A549 (cell line): ENCODE measurements at places on chromosomes 3 and 15. TPM values are rescaled to one million over a fixed set of nuclear protein-coding genes. Genes with fewer than 3 reads are reported as not detected.

DNA sequence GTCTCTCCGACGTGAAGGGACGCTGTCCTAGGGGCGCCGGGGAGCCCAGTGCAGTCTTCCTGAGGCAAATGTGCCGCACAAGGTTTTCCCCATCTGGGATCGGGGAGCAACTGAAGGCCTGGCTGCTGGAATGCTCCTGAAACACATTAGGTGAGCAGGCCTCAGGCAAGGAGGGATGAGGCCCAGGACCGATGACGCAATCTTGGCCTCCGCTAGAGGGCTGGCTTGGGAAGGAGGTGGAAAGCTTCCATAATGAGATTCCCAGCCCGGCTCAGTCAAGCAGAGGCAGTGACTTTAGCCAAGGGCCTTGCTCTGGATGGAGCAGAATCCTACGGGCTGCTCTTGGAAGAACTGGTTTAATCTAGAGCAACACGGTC lies 50.8 kb downstream of the CPN2 start:
- no peak for DNase-seq

DNA sequence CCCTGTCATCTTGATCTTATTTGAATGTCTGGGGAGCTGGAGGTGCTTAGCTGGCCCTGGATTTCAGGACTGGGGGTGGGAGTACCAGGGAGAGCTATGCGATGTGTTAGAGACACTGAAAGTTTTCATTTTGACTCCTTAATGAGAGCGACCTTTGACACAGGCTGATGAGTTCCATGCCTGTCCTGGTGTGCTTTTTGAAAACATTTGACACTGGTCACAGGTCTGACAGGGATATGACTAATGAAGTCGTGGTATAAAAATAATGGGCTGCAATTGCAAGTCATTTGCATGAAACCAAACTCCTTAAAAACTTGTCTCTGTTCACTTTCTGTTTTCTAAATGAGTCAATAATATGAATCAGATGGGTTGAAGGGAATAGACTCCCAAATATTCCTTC lies 81.9 kb downstream of the MECOM start:
- DNase-seq = no peak

CISH gene
- 0.42 to 0.68 TPM (median 0.67 TPM) in 3 replicates for polyA plus RNA-seq

DNA sequence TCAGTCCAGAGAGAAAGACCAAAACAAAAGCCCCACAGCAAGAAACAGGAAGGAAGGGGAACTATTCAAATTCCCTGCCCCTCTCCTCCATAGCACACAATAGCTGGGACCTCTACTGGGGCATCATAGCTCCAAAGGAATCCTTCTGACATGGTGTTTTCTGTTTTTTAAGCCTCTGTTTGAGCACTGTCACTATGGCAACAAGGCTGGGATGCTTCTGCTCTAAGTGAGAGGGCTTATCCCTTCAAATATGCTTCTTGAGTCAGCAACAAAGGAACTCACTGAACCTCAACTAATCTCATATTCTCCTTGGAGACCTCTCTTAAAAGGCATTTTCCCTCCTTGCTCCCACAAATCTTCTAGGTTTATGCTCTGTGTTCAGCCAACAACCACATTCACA lies 40.5 kb downstream of the MYLK start:
- no peak for DNase-seq

- DNase-seq = no peak
These were observed 56.9 kb upstream of the TBC1D5 start for GRCh38 chr3:17799312-17799711.

MYNN gene
- polyA plus RNA-seq = 12.0 to 12.8 TPM (median 12.2 TPM) in 3 replicates

- DNase-seq = no peak
These were observed 36.5 kb downstream of the MGLL start for GRCh38 chr3:127785711-127786265.

- DNase-seq = no peak
These were observed 46.8 kb upstream of the MELTF start for GRCh38 chr3:197076415-197076814.

P3H2 gene
- polyA plus RNA-seq = 48.5 to 56.6 TPM (median 55.1 TPM) in 3 replicates

DNA sequence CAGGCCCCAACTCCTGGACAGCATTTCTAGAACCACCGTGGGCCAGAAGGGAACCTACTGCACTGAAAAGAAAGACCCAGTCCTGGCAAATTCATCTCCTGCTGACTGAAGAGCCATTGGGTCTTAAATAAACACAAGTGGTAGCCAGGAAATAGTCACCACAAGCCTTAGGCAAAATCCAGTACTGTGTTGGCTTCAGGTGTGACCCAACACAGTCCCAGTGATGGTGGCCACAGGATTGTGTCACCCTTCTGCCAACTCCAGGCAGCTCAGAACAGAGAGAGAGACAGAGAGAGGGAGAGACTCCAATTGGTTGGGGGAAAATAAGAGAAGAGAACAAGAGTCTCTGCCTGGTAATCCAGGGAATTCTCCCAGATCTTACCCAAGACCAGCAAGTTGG lies 23.1 kb downstream of the NEDD4 start:
- no peak for DNase-seq

CMSS1 gene
- polyA plus RNA-seq = 61.1 to 66.6 TPM (median 64.7 TPM) in 3 replicates

ZIC4 gene
- not detected in 3 replicates for polyA plus RNA-seq

- no peak for DNase-seq
These were observed 37.9 kb downstream of the UBR1 start for GRCh38 chr15:43067717-43068461.

DNA sequence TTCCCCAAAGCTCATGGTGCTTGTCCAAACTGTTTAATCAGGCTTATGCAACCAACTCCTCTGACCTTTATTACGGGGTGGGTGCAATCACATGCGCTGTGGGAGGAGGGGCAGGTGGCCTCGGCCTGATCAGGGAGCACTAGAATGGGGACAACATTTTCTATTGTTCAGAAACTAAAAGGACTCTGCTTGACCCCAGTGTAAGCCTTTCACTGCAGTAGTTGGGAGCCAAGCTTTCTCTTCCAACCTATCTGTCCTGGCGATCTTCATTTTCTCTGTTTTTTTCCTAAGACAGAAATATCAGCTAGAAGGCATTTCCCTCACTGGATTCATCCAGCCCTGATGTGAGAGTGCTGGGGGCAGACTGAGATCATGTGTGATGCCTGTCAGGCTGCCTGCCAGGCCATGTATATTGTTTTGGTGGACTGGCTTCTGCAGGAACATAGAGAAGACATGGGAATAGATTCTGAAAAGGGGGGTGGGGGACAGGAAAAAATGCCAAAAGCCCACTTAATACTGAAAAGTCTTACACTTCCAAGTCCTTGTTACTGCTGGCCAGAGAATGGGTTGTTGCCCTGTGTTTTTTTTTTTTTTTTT lies 627.0 kb upstream of the TBL1XR1 start:
- DNase-seq = peak; percentile 49

DNA sequence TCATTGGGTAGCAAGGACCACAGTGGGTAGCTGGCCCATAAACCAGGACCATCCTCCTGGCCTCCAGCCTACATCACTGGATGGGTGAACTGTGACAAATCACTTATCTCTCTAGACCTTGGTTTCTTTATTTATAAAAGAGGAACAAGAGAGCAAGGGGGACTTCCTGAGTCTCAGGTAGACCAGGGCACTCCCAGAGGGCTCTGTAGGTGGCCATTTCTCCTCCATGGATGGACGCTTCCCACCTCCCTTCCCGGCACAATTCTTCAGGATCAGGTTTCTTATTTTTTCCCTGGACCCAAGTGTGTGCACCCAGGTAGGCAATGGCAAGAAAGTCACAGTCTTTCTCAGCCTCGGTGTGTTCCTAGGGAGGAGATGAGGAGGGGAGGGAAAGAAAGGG lies 41.4 kb upstream of the SPATA12 start:
- DNase-seq = no peak

CLDN16 gene
- 0.16 to 0.29 TPM (median 0.21 TPM) in 3 replicates for polyA plus RNA-seq

DNA sequence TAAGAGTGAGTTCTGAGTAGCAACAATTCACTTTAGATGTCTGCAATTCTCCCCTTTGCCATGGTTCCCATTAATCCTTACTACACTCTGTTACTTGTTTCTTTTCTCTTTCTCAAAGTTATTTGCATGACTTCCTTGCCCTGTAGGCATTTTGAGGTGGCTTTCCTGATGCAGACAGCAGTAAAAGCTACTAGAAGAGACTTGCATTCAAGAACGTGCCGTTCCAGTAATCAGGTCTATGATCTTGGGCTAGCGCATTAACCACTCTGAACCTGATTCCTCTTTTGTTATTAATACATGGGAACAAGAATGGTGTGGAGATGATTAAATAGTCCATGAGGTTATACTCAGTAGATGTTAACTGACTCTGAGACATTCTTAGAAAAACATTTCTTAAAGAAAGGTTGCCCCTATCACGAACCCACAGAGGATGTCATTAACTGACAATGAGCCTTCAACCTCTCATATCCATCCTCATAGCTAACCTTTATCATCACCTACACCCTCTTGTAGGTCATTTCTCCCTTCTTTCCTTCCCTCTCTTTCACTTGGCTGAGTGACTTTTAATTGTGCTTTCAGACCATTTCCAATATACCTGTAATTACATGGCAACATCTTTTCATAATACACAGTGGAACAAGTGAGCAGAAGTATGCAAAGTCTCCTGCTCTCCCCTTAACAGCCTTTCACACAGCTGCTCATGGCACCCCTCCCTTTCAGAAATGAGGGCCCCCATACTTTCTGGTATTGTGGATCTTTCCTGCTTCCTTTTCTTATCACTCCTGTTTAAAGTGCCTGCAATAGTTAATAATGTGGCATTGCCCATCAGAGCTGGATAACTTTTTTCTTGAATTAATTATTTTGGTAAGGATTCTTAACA lies 175.9 kb downstream of the CHST2 start:
- no peak for DNase-seq

NMB gene
- polyA plus RNA-seq = 13.2 to 22.4 TPM (median 18.5 TPM) in 3 replicates

- DNase-seq = no peak
These were observed 347.0 kb downstream of the NEK10 start for GRCh38 chr3:27022096-27022761.

MCF2L2 gene
- 0.03 to 0.04 TPM in 2 of 3 replicates, not detected in the other for polyA plus RNA-seq

GOLGA6B gene
- polyA plus RNA-seq = not detected in 3 replicates
